MV-4-11 (cell line): ENCODE measurements at places on chromosomes 12 and 14.

- DNase-seq: no peak
Observed at GRCh38 chr14:24057867-24058259, 6.1 kb downstream of the CARMIL3 start.

GRCh38 chr12:117882181-117882580, 86.6 kb downstream of the KSR2 start:
- no peak for DNase-seq

- no peak for DNase-seq
Observed at GRCh38 chr12:126567016-126567415, 1501.8 kb downstream of the AACS start.

DNA sequence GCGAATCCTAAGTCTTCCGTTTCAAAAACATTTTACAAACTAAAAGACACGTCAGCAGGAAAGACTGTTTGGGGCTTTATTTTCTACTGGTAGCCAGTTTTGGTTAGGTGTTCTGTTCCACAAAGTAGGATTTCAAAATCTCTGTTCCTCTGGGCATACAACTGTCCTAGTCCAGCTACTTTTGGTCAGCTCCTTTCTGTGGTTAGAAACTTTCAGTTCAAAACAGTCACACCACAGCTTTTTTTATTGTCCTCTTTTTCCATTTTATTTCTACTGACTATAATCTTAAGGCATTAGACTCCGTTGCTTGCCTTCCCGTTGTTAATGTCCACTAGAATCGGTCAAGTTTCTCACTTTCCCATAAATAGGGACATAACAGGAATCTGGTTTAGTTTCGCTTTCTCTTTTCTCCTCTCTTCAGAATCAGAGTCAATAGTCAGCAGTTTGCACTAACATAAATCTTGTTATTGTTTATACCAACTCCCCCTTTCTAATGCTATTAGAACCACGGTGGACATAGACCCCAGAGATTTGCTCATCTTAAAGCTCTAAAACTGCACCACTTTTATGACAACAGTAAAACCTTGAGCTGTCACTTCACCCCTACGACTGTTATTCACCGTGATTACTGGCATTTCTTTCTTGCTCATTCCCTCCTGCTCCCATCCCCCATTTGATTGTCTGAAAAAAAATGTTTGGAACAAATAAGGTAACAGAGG, 41.5 kb upstream of the NPAS3 start:
- no peak for DNase-seq
